ENCODE measurements at places on chromosomes 4 and X. TPM values are rescaled to one million over a fixed set of nuclear protein-coding genes. Genes with fewer than 3 reads are reported as not detected.

- H3K4me1 ChIP-seq, result peaks cover 15% of the 10 kb centered on the region
- no peaks in the 10 kb centered on the region for H3K36me3 ChIP-seq
- no peaks in the 10 kb centered on the region for H3K27me3 ChIP-seq
- H3K4me3 ChIP-seq, result no peak overlapping the region
- no peak overlapping the region for H3K27ac ChIP-seq
- DNase-seq, result no peak
Observed at GRCh38 chrX:110086162-110086915, 83.4 kb downstream of the TMEM164 start.

GRCh38 chr4:122576261-122577188 lies 44.3 kb downstream of the IL21 start:
- H3K27ac ChIP-seq, result no peak overlapping the region
- DNase-seq, result no peak
- H3K4me1 ChIP-seq, result no peaks in the 10 kb centered on the region

Gene GABRE
- total RNA-seq, result 176 TPM

Gene NOCT
- 4.2 TPM for total RNA-seq

Gene TMPRSS11A
- 26.0 TPM for total RNA-seq

Gene TCP11X2
- not detected for total RNA-seq

Gene MAGEA6
- not detected for total RNA-seq

- H3K27ac ChIP-seq, result no peak overlapping the region
- peak; percentile 74 for DNase-seq
- no peak overlapping the region for H3K4me3 ChIP-seq
- H3K27me3 ChIP-seq, result no peaks in the 10 kb centered on the region
- H3K4me1 ChIP-seq, result no peaks in the 10 kb centered on the region
- no peaks in the 10 kb centered on the region for H3K36me3 ChIP-seq
Observed at GRCh38 chr4:24443200-24443599, 141.2 kb downstream of the DHX15 start.
